ENCODE measurements at places on chromosomes 11 and 22.

GRCh38 chr11:73976451-73977151 lies 6.0 kb downstream of the UCP2 start:
- DNase-seq, result no peak

GRCh38 chr22:27786965-27787364 lies 14.6 kb downstream of the MN1 start:
- DNase-seq, result no peak

DNA sequence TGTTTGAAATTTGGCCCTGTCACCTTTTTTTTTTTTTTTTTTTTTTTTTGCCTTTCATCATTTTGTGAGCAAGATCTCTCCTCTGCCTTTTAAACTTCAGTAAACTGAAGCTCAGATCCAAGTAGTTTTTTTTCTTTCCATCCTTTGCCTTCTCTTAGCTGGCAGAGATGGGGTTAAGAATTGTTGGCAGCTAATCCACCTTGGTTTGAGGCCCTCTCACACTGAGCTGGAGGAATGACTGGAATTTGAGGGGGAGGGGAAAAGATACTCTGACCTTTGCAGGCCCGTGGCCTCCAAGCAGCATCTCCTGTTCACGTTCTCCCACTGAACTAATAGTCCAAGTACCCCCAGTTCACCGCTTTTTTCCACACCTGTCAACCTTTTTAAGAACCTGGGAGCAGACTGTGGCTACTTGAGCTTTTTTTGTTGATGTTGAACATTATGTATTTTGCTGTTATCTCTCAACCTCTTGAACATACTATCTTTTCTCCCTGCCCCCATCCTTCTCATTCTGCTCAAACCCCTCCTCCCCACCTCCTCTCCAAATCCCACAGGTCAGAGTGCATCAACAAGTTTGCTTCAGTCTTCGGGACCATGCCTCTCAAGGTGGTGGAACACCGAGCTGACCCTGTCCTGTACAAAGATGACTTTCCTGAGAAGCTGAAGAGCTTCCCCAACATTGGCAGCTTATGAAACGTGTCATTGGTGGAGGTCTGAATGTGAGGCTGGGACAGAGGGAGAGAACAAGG lies 66.2 kb downstream of the ALX4 start:
- DNase-seq, result no peak

GRCh38 chr22:47539374-47539773 lies 776.9 kb downstream of the TBC1D22A start:
- no peak for DNase-seq

GRCh38 chr11:27194976-27195375 lies 154.4 kb downstream of the BBOX1 start:
- no peak for DNase-seq
